ENCODE measurements at places on chromosomes 2 and 18. TPM values are rescaled to one million over a fixed set of nuclear protein-coding genes. Genes with fewer than 3 reads are reported as not detected.

- DNase-seq = no peak
Observed at GRCh38 chr18:61953161-61953560, 60.4 kb upstream of the RNF152 start.

DNA sequence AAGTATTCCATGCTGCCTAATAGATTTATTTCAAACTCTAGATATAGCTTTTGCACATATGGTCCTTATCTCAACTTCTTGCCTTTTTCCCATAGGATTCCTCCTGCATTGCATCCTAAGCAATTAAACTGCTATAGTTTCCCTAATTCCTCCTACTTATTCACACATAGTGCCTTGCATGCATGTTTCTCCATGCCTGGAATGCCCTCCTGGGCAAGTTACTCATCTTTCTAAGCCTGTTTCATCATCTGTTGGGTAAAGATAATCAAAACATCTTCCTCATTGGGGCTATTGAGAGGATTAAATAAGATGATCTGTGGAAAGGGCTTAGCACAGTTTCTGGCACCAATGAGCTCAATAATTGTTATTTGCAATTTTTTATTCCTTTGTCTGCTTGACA is 726.5 kb downstream of the SLC4A3 start:
- DNase-seq = no peak

DNA sequence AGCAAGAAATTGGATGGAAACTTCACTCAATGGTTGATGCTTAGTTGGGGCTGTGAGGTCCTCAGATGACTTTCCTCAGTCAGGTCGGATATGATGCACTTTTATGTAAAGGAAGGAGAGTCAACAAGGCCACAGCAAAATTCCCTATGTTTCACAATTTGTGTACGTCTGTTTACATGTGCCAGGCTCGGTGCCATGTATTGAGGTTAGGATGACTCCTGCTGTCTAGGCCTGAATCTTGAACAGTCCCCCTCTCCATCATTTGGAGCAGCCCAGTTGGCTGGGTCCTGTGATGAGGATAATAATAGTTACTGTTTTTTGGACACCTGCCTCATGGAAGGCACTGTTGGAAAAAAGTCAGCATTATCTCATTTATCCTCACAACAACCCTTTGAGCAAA is 43.1 kb downstream of the VSNL1 start:
- DNase-seq = no peak

GRCh38 chr2:119741868-119742267 is 17.9 kb upstream of the PTPN4 start:
- no peak for DNase-seq

- DNase-seq = no peak
Observed at GRCh38 chr18:21404426-21404825, 162.4 kb downstream of the GREB1L start.

DNA sequence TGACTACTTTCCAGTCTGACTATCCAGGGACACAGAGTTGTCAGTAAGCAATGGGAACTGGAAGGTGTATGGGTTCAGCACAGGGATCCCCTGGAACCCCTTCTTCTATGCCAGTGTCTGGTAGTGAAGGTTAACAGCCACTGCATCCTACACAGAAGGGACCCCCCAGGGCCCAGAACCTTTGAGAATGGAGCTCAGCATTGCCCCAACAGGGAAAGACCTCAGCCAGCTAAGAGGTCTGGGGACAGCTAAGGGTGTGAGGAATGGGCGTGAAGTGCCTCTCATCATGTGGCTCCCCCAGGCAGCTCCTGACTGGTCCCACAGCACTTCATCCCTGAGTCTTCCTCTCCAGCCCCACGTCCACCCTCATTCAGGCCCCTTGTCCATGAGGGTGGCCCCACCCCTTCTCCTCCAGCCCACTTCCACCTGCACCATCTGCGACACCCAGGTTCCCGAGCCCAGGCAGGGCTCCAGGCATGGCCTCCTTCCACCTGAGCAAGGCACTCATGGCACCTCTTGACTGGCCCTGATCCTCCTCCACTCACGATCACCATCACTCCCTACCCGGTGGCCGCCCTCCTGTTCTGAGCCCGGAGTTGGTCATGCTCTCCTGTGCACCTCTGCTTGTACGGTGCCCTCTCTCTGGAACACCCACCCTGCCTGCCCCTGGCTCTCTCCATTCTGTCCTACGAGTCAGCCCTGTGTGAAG is 77.1 kb downstream of the SFXN5 start:
- DNase-seq = no peak

DNA sequence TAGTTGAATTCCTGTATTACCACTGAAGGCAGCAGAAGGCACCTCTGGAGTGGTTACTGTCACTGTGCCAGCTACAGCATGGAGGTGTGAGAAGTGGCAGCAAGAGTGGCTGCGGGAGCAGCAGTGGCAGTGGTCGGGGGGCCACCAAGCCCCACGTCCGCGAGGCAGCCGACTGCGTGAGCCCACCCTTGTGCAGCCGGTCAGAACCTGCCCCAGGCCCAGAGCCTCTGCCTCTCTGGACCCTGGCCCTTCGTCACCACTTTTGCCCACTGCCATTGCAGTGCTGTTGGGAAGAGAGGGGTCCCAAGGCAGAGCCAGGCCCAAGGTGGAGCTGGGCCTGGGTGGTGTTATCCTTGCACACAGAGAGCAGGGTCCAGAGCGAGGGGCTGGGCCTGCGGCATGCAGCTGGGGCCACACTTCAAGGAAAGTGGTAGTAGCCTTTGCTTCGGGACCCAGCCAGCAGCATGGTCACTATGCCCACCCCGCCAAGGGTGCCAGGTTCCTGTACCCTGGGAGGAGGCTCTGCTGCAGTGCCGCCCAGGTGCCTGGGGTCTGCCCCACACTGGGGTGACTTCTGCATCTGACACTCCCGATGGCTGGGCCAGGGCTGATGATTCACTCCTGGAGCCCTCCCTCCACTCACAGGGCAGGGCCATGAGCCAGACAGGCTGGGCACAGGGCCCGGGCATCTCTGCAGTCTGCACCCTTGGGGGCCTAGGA is 450.1 kb upstream of the LRATD1 start:
- no peak for DNase-seq

GRCh38 chr2:216683846-216684245 is 11.5 kb downstream of the IGFBP5 start:
- DNase-seq = no peak

DNA sequence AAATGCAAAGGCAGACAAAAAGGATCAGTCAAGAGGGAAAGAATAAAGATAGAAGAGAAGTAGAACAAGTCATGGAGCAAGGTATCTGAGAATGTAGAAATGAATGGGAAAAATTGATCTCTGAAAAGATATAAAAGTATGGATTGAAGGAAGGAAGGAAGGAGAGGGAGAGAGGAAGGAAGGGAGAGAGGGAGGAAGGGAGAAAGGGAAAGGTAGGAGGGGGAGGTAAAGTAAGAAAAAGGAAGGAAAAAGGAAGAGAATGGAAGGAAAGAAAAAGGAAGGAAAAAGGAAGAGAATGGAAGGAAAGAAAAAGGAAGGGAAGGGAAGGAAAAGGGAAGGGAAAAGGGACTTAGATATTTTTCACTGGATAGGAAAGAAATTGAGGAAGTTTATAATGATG is 31.5 kb upstream of the TTC21B start:
- no peak for DNase-seq

GRCh38 chr2:186757009-186757408 is 63.1 kb downstream of the FAM171B start:
- no peak for DNase-seq

GRCh38 chr2:216632952-216633615 is at the start of gene IGFBP2:
Gene IGFBP2, plus strand, starts transcription at chr2:216633420. Its CDS starts 104 bp downstream, at chr2:216633524.
- peak; percentile 51 for DNase-seq

DNA sequence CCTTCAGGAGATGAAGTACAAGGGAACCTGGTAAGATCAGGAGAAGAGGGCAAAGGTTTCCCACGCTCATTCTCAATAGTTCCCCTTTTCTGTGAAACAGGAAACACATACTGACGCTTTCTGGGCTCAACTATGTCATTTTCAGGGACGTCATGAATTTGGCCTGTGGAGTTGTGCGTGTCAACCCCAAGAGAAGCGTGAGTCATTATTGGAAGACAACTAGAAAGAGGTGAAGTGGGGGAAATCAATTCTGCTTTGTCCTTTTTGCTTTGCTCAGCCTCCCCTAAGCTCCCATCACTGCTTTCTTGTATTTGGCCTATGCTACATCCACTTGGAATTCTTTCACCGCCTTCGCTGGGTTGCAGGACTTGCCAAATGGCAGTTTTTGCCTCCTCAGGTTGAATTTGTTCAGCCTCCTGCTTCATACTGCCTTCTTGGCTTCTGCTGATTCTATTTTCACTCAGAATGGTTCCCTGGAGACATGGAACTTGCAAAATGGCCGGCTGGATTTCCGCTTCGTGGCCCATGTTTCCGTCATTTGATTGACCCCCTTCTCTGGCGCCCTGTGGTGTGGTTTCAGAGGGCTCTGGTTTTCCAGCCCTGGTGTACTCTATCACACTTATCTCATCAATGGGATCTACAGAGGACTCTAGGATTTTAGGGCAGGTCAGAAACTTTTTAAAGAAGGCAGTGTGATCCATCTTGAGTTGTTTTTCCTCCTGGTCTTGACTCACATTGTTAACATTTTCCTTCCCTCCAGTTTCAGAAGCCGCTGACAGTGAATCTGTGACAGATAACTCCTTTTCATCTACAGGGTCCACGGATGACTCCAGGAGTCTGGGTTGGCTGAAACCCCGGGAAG is 93.3 kb downstream of the ALPK2 start:
- no peak for DNase-seq

DNA sequence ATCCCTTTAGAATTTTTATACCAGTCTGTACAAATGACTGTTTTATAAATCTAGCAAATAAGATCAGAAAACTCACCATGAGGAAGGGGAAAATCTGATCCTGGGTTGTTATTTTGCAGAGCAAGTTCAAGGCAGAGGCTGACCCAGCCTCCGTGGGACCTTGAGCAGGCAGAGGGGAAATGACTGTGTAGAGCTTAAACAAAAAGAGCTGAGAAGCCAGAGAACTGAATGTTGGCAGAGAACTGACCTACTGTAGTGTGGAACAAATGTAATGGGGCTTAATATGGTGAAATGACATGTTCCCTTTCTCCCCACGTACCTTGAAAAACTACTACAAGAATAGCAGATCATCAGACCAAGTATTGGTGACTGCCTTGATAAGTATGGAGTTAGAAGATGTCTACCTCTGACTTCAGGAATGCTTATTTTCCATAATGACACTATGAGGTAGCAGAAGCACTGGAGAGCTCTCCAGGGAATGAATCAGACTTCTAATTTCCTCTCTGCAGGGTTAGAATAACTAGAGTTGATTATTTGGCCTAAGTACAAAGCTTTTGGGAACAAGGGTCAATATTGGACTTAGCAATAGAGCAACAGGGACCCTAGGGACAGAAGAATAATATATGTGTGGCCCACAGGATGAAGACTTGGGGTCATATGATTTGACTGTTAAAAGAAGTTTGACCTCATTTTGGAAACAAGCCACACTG is 304.4 kb downstream of the CCDC178 start:
- no peak for DNase-seq

- DNase-seq = no peak
Observed at GRCh38 chr2:236554629-236555282, 14.9 kb upstream of the ACKR3 start.

The DUSP2 gene
- 134 TPM for total RNA-seq

The GALNT3 gene
- 2.2 TPM for total RNA-seq

The SP5 gene
- not detected for total RNA-seq

The NRP2 gene
- 1.9 TPM for total RNA-seq

The NR4A2 gene
- 6.7 TPM for total RNA-seq

The CCDC141 gene
- 0.54 TPM for total RNA-seq

The CCL20 gene
- total RNA-seq = not detected

The REG3A gene
- not detected for total RNA-seq

The RNF125 gene
- total RNA-seq = 8.9 TPM

The DSG1 gene
- not detected for total RNA-seq

The KCNF1 gene
- total RNA-seq = under 0.01 TPM
